ENCODE measurements at places on chromosomes 16 and 17.

DNA sequence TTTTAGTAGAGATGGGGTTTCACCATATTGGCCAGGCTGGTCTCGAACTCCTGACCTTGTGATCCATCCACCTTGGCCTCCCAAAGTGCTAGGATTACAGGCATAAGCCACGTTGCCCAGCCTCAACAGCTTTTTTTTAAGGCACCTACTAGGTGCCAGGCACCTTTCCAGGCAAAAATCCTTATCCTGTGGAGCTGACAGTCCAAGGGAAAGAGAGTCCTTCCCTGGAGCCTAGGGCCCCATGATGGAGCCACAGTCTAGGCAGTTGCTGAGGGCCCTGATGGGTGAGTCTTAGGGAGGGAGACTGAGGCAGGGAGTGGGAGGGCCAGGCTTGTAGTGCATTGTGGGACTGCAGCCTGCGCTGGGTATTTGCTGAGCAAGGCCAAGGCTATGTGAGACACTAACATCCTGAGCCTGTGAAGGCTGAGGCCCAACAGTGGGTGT is 79.6 kb upstream of the TOB1 start:
- DNase-seq, result no peak

DNA sequence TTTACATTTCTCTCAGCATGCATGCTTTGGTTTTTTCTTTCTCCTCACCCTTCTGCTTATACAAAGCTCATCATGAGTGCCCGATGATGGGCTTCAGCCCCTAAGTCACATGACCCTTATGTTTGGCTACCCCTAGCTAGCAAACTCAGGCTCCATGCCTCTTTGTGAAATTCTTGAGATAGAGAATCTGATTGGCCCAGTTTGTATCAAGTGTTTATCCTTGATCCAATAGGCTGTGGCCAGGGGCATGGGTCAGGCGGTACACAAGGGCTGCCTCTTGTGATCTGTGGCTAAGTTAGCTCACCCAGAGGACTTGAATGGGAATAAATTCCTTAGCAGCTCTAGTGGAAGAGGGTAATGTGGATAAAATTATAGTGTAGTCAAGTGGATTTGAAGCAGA is 11.5 kb upstream of the TOX3 start:
- no peak for DNase-seq

DNA sequence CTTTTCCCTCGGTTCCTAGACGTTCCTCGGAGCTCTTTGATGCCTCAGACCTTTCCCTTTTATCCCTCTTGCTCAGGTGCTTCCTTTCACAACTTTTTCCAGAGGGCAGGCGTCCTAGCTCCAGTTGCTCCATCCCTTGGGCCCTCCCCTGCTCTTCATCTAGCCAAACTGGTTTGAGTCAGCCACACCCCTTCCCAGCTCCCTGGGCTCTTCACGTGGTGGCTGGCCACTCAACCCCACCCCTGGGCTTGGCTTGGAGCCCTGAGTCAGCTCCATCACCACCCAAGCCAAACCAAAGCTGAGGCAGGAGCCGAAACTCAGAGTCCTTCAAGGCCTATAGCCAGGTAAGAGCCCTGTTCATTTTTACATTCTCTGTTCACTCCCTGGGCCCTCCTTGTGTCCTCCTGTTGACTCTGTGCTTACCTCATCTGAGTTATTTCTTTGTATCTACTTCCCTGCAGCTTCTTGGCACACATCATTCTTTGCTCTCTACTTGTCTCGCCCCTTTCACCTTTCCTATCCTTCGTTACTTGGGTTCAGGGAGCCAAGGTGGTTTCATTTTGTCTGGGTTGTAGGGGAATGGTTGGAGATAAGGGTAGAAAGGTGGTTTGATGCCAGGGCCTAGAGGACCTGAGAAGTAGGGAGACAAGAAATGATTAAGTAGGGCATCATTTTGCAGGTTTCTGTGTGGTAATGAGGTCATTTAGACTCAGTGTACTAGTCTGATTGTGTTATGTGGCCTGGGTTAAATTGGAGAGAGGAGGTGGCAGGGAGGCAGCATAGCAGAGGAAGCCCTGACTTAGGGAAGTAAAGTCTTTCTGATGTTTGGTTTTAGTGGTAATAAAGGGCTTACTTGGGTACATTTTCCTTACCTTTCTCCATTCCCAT is 7.6 kb upstream of the PHKG2 start:
- peak; percentile 84 for DNase-seq

DNA sequence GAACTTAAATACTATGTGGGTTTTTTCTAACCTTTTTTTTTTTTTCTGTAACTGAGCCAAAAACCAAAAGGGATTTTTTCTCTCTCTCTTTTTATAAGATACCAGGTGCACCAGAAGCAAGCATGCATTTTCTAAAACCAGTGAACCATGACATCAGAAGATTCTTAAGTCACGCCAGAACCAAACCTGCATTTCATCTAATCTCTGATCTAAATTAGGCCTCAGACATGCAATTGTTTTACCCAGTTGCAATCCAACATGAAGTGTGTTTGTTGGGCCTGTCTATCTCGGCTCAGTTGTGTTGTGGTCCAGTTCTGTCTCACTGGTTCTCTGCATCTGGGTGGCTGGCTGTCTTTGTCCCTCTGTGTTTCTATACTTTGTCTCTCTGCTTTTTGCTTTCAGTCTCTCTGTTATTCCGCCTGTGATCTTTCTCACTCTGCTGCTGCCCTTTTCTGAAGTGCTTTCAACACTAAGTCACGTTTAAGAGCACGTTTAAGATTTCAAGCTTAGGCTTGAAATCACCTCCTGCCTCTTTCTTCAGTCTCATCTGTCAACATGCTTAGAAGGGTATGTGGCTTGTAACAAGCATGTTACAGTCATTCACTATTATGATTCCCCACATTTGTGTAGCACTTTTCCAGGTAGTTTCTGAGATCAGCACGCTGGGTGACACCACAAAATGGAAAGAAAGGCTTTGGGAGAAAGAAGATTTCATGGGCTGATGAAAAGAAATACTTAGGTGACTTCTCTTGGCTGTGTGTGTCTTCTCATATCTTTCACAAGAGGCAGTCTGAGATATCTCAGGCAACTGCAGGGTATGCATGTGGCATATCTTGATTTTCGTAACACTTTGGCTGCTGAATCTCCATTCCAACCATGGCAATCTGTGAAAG is 488.9 kb downstream of the SHISA9 start:
- DNase-seq, result no peak

- no peak for DNase-seq
Observed at GRCh38 chr16:56369202-56369601, 56.1 kb downstream of the AMFR start.

GRCh38 chr16:21053590-21053989 is 97.1 kb downstream of the DNAH3 start:
- no peak for DNase-seq

DNA sequence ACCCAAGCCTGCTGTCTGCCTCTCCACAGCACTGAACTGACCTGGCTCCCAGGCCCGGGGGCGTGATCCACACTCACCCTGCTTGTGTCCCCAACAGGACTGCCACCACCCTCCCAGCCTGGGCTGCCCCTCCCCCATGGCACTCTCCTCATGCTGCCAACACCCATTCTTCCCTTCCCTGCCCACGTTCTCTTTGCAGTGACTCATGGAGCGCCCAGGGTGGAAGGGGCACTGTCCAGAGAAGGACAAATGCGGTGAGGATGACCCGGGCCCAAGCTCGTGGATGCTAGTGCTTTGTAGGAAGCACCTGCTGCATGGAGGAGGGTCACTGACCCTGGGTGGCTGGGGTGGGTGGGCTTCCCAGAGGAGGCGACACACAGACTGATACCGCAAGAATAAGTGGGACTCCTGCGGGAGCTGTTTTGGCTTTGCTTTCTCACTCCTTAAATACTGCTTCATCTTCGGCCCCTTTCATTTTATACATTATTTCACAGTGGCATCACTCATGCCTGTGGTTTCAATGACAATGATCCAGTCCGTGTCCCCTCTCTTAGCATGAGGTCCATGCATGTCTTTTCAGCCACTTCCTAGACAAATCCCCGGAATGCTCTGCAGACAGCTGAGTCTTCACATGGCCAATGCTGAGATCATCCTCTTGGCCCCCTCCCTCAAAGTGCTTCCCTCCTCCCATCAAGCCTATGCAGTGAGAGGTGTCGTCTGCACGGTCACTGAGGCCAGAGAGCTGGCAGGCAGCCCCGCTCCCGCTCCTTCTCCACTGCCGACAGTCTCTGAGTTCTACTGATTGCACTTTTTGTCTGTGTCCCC is 17.6 kb downstream of the CDK5R1 start:
- no peak for DNase-seq
